Bronchial epithelial cell (primary cell): ENCODE measurements at places on chromosomes 7 and 10. TPM values are rescaled to one million over a fixed set of nuclear protein-coding genes. Genes with fewer than 3 reads are reported as not detected.

The CTNNA3 gene
- under 0.01 TPM in 1 of 2 replicates, not detected in the other for total RNA-seq

The KIAA1549 gene
- 0.13 and 0.26 TPM in 2 replicates for total RNA-seq

The EBLN1 gene
- total RNA-seq, result not detected in 2 replicates

The SFRP4 gene
- 0.26 TPM in 1 of 2 replicates, not detected in the other for total RNA-seq

The CLCN1 gene
- total RNA-seq, result under 0.01 and 0.13 TPM in 2 replicates
